ENCODE measurements at places on chromosomes 1 and 21.

DNA sequence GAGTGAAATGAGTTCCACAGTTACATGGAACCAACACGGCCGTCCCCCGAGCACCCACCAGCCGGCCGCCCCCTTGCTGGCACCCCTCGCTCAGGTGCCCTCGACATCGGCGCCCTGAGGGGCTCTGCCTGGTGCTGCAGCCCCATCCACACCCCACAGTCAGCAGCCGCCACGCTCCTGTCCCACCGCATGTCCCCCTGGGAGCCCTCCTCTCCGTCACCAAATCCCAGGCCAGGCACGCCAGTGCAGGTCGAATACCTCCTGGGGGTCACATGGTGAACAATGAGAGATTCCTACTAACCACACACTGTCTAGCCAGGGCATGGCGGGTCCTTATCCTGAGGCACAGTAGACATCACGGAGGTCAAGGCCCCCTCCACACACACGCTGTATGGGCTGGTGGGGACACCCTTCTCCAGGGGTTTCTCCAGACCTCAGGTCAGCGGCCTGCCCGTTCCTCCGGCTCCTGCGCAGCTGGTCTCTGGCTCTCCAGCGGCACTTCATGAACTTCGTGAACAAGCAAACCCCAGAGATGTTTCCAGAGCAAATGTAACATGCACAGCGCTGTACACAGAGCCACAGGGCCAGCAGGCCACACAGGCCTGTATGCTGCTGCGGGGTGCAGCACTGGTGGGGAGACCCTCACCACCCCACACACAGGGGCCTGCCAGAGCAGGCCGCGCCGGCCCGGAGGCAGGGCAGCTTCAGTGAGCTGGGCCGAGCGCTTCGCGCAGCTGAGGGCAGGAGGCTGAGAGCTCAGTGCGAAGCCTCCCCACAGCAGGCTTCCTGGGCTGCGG lies 21.8 kb downstream of the POFUT2 start:
- no peak for DNase-seq

DNA sequence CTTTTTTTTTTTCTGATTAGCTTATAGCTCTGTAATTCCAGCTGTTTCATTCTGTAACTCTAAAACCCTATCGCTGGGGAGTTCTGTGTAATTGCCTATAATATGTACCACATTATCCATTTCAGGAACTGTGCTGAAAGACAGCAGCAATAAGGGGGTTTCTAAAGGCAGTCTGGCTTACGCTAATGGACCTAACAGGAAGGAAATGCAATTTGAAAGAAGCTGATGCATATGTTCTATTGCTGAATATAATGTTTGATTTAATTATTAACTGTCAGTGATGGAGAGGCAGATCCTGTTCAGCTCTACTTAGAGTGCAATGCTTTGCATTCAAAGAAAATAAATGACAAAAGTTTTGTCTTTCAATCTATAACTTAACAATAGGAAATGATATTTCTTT lies 209.4 kb upstream of the SNX7 start:
- DNase-seq, result no peak

DNA sequence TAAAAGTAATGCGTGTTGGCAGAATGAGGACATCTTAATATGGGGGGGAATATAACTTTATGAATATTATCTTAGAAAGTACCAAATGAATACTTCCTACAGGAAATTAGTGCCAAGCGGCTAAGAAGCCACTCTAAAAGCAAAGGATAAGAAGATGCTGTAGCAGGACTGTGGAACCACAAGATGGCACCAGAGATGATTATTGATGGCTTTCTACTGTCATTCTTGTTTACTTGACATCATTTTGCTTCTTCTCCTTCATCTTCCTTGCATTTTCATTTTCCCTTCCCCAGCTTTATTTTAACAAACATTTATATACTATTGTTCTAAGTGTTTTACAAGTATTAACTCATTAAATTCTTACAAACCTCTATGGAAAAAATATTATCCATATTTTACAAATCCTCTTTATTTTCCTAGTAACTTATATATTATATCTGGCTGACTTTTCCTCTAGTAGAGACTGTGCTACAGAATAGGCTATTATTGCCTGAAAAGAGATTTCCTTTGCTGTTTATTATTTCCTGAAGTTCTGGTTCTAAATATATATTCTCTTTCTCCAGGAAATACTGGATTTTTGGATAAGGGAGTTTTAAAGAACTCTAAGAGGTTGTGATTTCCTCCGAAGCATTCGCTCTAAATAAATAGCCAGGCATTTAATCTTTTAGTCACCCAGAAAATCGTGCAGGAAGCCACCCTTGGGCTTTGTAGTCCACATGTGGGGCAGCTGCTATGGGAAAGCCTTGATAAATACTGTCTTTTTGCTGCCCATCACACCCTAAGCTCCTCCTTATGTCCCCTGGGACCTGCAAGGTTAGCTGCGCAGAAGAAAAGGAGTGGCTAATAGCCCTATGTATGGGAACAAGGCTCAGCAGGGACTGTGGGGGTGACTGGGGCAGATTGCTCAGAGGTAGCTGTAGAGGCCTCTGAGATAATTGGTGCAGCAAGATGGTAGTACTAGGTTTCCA lies 69.8 kb downstream of the TPR start:
- peak; percentile 49 for DNase-seq

GRCh38 chr1:174815036-174815435 lies 184.7 kb upstream of the CACYBP start:
- DNase-seq, result no peak

- DNase-seq, result no peak
Measured at GRCh38 chr1:193005785-193006184, 53.4 kb downstream of the UCHL5 start.

GRCh38 chr1:213568929-213569815 lies 418.6 kb upstream of the PROX1 start:
- no peak for DNase-seq

DNA sequence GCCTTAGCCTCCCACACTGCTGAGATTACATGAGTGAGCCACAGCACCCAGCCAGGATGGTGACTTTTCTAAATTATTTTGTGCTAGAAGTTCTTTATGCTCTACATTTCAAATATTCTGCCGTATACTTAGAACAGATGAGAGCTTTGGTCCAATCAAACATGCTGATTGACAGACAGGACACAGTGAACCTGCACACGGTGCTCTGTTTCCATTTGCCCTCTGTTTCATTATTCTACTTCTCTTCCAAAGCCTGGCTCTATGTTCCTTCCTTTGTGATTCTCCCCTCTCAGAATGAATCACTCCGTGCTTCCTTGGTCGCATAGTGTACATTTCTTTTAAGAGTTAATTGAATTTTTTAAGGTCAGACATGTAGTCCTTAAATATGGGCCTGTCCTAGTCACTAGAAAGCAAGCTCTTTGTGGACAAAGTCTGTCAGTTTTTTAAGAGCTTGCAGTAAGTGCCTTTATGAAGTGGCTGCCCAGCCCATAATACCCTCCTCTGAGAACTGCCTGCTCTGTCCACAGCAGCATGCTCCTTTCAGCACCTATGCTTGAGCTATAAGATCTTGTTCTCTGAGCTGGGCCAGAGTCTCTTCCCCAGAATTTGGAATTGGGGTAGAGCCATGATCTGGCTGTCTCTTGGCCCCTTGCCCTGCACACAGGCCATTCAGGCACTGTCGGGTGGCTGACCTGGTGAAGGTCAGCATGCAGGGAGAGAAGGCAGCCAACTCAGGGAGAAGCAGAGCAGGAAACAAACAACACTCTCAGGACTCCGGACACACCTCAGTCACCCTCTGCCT lies 66.8 kb upstream of the SLC44A3 start:
- DNase-seq, result no peak

DNA sequence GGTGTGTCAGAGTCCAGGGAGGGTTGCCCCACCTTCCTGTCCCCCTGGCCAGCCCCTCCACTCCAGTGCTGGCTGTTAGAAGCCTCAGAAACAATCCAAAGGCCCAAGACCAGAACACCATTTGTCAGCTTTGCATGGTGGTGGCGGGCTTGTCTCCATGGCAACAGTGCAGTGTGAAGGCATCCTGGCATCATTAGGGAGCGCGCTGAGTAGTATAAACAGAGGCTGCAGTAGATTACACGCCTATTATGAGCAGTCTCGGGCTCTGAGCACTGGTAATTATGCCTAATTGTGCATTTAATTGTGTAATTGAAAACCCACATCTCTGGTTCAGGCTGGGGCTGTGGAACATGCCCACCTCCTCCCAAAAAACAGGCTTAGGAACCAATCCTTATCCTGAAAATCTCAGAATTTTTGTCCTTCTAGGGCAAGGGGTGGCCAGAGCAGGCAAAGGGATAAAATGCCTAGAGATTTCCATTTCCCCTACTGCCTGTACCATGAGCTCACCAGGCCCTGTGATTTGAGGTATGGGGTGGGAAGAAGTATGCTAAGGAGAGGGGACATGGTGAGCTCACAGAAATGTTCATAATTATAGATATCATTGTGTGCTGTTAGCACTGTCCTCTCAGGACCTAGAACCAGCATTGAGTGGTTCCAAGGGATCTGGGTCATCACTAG lies 11.7 kb downstream of the NKAIN1 start:
- DNase-seq, result no peak

DNA sequence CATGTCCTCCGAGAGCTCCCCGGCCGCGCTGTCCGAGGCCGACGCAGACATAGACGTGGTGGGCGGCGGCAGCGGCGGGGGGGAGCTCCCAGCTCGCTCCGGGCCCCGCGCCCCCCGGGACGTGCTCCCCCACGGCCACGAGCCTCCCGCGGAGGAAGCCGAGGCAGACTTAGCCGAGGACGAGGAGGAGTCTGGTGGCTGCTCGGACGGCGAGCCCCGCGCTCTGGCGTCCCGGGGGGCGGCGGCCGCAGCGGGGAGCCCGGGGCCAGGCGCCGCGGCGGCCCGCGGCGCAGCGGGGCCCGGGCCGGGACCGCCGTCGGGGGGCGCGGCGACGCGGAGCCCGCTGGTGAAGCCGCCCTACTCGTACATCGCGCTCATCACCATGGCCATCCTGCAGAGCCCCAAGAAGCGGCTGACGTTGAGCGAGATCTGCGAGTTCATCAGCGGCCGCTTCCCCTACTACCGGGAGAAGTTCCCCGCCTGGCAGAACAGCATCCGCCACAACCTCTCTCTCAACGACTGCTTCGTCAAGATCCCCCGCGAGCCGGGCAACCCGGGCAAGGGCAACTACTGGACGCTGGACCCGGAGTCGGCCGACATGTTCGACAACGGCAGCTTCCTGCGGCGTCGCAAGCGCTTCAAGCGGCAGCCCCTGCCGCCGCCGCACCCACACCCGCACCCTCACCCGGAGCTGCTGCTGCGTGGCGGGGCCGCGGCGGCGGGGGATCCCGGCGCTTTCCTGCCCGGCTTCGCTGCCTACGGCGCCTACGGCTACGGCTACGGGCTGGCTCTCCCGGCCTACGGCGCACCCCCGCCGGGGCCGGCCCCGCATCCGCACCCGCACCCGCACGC lies 547 bp downstream of the FOXD2 start:
- peak; percentile 43 for DNase-seq

DNA sequence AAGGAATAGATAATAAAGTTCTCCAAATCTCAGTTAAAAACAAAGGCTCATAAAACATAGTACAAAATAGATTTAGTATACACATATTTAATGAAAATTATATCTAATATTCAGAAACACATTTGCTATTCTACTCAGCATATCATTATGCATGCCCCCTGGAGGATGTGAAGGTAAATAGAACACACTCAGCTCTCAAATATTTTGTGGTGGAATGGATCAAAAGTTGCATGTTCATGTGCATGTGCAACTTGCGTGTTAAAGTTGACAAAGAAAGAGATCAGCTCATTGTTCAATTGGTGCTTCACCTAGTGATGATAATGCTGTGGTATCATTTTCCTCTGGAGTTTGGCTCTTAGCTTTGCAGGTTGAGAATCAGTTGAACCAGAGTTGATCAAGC lies 4.9 kb upstream of the ZNF644 start:
- DNase-seq, result peak; percentile 23

DNA sequence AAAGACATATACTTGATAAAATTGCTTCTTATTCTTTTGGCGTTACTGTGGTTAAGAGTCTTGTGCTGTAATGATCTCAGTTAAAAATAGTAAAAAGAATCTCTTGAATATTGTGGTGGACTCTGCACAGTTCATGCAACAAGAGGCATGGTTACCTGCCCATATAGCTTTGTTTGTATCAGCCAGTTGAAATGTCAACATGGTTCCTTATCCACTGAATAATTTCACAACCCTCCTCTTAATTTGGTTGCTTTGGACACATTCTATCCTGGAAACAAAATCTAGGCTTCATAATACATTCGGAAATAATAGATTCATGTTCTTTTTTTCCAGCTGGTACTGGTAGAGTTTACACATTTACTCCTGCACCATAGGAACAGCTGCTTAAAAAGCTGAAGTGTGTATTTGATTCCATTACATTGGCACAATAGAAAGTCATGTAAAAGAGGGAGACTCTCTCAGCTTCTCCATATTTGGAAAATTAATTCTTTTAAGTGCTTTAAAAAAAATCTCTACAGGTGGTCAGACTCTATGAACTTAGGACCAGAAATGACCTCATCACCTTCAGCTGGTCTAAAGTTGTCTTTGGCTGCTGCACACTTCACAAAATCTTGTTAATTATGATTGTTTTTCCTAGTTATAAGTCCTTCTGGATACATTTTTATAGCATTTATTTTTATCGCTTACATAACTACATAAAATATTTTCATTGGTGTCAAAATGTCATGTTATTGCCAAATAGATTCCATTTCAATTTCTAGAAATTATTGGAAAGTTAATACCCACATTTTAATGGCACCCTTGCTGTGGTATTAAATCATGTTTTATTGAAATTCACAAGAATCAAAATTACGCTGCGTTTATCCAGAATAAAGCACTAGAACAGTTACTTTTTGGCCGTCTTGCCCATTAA lies 100.2 kb downstream of the LTN1 start:
- DNase-seq, result no peak

GRCh38 chr21:34923202-34923601 lies 125.9 kb downstream of the RUNX1 start:
- DNase-seq, result no peak

- no peak for DNase-seq
Measured at GRCh38 chr1:186461014-186461413, at the start of gene PDC. Gene PDC, minus strand, starts transcription at chr1:186461114. Its CDS starts 11,655 bp downstream, at chr1:186449459.

- no peak for DNase-seq
Measured at GRCh38 chr1:20160034-20160433, 20.9 kb downstream of the PLA2G2F start.

- peak; percentile 72 for DNase-seq
Measured at GRCh38 chr1:205440476-205441317, 15.1 kb downstream of the BLACAT1 start.

GRCh38 chr1:223616586-223616985 lies 48.9 kb downstream of the CAPN8 start:
- DNase-seq, result no peak

- DNase-seq, result no peak
Measured at GRCh38 chr1:41776891-41777441, 141.8 kb downstream of the HIVEP3 start.

DNA sequence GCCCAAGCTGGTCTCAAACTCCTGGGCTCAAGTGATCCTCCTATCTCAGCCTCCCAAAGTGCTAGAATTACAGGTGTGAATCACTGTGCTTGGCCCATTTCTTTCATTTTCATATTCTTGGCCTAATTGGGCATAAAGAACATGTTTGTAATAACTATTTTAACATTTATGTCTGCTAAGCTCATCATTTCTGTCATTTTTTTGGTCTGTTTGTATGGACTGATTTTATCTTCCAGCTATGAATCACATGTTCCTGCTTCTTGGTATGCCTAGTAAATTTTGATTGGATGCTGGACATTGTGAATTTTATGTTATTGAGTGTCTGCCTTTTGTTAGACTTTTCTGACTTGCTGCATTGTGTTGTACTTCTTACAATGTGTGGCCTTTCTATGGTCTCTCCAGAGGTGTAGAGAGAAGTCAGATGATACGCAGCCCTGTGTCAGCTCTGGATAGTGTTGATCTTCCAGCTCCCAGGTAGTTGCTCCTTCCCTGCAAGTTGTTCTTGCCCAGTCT lies 39.0 kb upstream of the PPM1J start:
- DNase-seq, result no peak
